Diencephalon (tissue), 1 donor: ENCODE measurements at places on chromosomes 13 and 19. TPM values are rescaled to one million over a fixed set of nuclear protein-coding genes. Genes with fewer than 3 reads are reported as not detected.

TSKS gene
- total RNA-seq: not detected

WTIP gene
- total RNA-seq: 21.0 TPM

TJP3 gene
- total RNA-seq: 1.2 TPM

FXYD1 gene
- 3.2 TPM for total RNA-seq

SHD gene
- total RNA-seq: 10.1 TPM

PSG7 gene
- not detected for total RNA-seq

ZNF677 gene
- 40.8 TPM for total RNA-seq

SPRED3 gene
- 2.5 TPM for total RNA-seq

COX7A1 gene
- 2.3 TPM for total RNA-seq

TTC9B gene
- 45.7 TPM for total RNA-seq

PEAK3 gene
- total RNA-seq: not detected

SNRPD2 gene
- 132 TPM for total RNA-seq
